Activated effector memory CD4-positive, alpha-beta T cell treated with Interleukin-2 at 50 U/mL for 16 hours (primary cell): ENCODE measurements at places on chromosomes 1 and 21.

DNA sequence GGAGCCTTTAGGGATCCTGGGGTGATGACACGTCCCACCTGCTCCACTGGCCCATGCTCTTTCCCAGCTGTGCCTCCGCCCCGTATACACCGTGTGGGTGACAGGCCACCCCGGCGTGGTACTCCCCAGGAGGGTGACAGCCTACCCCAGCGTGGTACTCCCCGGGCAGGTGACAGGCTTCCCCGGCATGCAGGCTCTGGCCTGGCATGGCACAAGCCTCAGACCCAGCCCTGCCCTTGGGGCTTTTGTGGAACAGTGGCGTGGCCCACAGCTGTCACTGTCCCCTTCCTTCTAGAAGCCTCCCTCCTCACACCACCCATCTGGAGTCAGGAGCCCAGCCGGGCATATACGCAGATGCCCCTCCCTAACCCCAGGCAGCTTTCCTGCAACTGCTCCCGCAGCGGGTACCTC lies 4.7 kb upstream of the PFKL start:
- no peak for DNase-seq

- DNase-seq = no peak
These were observed 30.8 kb upstream of the CPLANE2 start for GRCh38 chr1:16267690-16268180.

DNA sequence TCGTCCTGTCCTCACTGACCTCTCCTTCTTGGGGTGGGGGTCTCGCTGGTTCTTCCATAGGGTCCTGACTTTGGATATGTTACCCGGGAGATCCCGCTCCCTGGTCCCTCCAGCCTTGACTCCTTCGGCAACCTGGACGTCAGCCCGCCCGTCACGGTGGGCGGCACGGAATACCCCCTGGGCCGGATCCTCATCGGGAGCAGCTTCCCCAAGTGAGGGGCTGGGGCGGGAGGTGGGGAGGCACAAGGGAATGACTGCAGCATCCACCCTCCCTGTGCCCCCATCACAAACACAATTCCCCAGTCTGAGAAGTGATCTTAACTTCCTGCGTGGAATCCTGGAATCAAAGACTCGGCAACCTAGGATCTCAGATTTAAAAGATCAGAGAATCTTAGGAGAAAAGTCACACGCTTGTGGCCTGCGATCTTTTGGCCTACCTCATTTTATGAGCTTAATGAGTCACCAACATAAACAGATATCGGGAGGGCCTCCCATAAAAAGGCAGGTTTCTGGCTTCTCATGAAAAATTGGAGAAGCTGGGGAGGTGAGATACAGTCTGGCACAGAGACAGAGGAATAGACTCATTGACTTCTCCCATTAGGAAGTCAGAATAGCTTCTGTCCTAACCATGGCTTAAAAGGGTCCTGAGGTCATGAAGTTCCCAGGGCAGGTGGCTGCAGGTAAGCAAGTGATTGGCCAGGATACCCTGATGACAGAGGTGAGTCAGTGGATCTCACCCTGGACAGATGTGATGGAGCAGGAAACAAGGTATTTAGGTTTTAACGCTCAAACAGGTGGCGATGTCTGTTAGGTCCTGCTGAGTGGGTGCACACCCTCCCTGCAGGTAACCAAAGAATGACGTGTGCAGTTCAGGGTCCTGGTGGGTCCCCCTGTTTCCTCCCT lies 15.9 kb upstream of the PADI3 start:
- DNase-seq = no peak

DNA sequence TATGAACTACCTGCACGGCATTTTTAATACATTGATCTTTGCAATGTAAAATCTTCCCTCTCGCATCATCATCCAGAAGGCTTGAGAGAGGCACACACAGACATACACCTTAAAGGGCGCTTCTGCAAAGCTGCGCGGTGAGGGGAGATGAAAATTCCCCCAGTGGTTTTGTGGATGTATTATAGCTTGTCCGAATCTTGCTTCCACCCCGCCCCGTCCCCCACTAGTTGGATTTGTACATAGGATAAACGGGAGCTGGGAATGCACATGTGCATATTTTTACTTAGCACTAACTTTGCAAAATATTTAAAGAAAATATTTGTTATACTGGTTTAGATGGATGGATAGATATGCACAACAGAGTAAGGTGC lies 542 bp upstream of the ASTN1 start:
- DNase-seq = no peak

DNA sequence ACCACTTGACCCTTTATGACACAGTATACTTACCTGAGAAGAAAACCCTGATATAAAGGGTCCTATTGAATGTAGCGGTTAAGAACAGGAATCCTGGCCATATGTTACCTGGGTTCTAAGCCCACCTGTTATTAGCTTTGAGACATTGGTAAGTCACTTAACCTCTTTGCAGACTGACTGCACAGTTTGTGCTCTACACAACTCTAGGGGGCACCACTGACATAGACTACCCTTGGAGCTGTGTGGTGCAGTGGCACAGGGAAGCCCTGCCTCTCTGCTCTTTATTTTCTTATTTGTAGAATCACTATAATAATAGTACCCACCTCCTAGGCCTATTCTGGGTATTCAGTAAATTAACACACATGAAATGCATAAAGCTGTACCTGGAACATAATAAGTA lies 165.6 kb downstream of the C1orf94 start:
- DNase-seq = no peak

DNA sequence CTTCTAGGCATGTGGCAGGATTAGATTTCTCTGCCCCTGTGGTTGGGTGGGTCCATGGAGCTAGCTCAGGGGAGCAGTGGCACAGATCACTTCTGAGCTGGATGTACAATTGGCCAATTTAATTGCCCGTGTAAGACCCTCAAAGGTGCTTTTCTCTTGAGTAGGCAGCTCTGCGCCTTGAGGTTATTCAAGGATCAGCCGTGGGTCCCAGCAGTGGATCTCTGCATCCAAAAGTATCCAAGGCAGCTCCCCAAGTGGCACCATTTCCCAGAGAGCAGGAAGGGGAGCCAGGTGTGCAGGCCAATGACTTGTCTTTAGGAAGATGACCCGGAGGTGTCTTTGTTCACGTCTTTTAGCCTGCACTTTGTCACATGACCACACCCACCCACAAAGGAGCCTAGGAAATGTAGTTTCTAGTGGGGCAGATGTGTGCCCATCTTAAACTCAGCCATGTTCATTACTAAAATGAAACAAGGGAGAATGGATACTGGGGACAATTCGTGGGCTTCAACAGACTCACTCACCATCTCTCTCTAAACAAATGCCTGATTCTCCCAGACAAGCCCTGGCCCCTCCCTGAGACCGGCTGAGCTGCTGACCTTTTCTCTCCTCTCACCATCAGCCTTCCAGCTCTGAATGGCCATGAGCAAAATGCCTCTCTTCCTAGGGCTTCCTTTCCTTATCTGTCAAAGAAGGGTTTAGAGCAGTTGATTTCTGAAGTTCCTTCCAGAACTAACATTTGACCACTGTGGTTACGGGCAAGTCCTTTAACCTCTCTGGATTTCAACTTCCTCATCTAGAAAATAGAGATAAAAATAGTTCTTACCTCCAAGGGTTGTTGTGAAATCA lies 41.4 kb upstream of the TENT5C start:
- no peak for DNase-seq

GRCh38 chr1:215273838-215274516 lies 191.4 kb downstream of the KCNK2 start:
- DNase-seq = no peak

DNA sequence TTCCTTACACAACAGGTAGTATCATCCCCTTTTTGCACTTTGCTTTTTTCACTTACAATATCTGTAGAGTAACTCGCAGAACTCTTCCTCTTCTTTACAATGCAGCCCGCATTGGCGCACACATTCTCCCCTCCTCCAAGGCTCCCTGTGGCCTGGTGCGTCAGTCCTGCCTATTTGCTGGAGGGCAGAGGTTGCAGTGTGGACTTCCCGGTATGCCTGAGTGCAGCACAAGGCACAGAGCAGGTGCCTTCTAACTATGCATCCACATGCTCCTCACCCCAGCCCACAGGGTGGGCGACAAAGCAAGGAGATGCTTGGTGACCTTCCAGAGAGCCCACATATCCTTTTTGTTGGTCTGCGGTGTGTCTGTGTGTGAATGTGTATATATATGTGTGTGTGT lies 53.3 kb downstream of the ARHGEF11 start:
- no peak for DNase-seq

GRCh38 chr1:153362187-153362775 lies 4.6 kb downstream of the S100A9 start:
- DNase-seq = no peak

DNA sequence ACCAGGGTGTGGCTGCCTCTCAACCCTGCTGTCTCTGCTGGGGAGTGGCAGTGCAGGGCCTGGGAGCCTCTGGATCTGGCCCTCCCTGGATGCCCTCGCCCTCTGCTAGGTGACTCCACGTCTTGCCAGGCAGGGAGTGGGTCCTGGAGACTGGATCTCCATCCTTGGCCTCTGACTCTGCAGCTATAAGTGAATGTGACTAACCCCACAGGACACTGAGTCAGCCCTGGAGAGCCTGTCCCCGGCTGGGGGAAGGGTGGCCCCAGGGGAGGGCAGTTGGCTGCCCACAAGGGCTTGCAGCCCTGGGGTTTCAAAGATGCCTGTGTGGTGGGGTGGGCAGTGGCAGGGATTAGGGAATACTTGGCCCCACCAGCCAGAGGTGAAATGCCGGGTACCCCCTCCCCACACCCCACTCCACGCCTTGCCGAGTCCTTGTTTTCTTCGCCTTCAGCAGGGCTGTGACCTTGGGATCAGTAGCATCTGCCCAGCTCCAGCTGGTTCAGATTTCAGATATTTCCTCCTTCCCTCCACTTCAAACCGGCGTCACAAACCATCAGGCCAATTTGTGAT lies 1.9 kb upstream of the MYBPH start:
- no peak for DNase-seq

GRCh38 chr1:8329439-8329838 lies 11.5 kb downstream of the SLC45A1 start:
- no peak for DNase-seq

DNA sequence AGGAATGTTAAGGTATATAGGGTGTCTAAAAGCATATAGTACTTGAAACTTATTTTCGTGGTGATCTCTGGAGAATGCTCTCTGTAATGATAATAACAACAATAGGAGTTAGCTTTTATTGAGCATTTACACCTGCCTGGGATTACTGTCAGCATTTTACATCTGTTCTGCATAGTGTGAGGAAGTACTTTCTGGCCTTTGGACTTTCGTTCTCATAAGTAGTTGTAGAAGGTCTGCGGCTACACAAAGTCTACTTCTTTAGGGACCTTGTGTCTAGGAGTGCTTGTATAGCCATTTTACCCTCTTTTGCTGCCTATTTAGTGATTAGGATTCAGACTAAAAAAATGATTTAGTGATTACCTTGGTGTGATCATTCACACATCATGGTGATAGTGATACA lies 103.6 kb upstream of the GPR52 start:
- no peak for DNase-seq

- DNase-seq = no peak
These were observed 3.4 kb downstream of the PTTG1IP start for GRCh38 chr21:44869781-44870747.

GRCh38 chr1:112850034-112850757 lies 105.8 kb downstream of the SLC16A1 start:
- DNase-seq = no peak

GRCh38 chr1:22978299-22978698 lies 5.6 kb upstream of the LACTBL1 start:
- no peak for DNase-seq

DNA sequence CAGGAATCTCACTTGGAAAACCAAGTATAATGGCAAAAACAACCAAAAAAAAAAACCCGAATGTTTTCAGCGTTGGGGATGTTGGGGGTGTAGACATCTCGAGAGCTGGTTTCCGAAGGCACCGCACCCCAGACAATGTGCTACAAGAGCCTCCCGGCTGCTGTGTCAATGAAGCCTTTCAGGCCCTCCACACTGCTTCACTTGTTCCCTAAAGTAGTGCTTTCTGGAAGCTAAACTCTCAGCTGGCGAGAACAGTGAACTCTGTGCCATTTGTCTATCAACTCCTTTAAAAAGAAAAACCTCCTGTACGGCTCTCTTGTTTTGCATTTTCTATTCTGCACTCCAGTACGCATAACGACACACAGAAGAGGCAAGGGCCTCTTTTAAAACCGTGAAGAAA lies 32.5 kb downstream of the PLEKHO1 start:
- no peak for DNase-seq

DNA sequence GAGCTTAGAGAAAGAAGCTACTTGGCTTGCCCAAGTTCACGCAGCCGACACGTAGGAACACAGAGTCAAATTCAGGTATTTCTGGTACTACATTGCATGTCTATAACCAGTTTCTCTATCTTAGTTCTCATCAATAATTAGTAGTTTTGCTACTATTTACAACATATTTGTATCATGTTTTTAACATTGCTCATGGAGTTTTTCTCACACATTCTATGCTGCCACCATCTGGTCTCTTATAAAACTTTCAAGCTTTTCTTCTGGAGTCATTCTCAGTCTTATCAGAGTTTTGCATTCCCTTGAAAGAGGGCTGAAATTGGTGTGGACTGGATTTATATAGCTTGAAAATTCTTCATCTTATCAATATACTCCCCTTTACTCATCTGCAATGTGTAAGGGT lies 118.8 kb upstream of the PALMD start:
- no peak for DNase-seq

GRCh38 chr21:37061926-37062592 lies 10.8 kb downstream of the PIGP start:
- no peak for DNase-seq

DNA sequence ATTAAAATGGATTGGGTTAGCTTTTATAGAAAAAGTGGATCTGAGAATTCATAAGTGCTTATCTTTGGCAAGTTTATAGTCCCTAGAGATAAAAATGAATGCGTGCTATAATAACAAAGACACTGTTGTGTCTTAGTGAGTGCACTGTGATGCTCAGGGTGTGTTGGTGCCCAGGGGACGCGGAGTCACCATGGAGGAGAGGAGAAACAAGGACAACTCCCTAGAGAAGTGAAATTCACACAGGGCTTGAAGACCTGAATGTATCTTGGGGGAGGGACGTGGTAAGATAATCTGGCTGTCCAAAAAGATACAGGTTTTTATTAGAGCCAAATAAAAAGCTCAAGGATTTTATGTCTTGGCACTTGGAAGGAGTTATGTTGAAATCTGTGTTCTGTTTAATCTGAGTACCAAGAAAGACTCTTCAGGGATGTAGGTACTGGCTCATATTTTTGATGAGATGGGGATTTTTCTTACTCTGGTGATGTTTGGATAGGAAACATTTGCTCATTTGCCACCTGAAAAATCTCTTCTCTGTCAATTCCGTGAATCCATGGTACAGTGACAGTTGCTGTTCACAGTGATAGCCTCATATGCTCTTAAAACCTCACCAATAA lies 9.6 kb downstream of the SMYD2 start:
- no peak for DNase-seq

- no peak for DNase-seq
These were observed 259.1 kb upstream of the POU3F1 start for GRCh38 chr1:38305666-38306065.

GRCh38 chr1:184408580-184408979 lies 21.8 kb downstream of the C1orf21 start:
- no peak for DNase-seq

- DNase-seq = no peak
These were observed 17.2 kb upstream of the PTAFR start for GRCh38 chr1:28193701-28194161.
